ENCODE measurements at places on chromosomes 7 and 10. TPM values are rescaled to one million over a fixed set of nuclear protein-coding genes. Genes with fewer than 3 reads are reported as not detected.

CALHM3 gene
- total RNA-seq: not detected

HKDC1 gene
- 0.48 TPM for total RNA-seq

A1CF gene
- not detected for total RNA-seq

COA1 gene
- total RNA-seq: 62.8 TPM

FXYD4 gene
- not detected for total RNA-seq

DDC gene
- total RNA-seq: not detected

DNAJC2 gene
- 32.2 TPM for total RNA-seq

SLC16A9 gene
- total RNA-seq: 21.9 TPM

ALOX5 gene
- total RNA-seq: not detected

TMEM176A gene
- not detected for total RNA-seq

DLX5 gene
- 0.37 TPM for total RNA-seq
